ENCODE measurements at places on chromosomes 16 and 17.

GRCh38 chr16:23836078-23836403, 258 bp downstream of the PRKCB start:
- no peak for DNase-seq

GRCh38 chr17:82332669-82333278, 792 bp downstream of the SECTM1 start:
- DNase-seq, result no peak

- DNase-seq, result no peak
These were observed 31.6 kb downstream of the PHKB start for GRCh38 chr16:47492428-47493377.

- DNase-seq, result no peak
These were observed 1.7 kb upstream of the MNT start for GRCh38 chr17:2402544-2402943.

GRCh38 chr17:64492481-64493109, 4.3 kb downstream of the POLG2 start:
- DNase-seq, result no peak

DNA sequence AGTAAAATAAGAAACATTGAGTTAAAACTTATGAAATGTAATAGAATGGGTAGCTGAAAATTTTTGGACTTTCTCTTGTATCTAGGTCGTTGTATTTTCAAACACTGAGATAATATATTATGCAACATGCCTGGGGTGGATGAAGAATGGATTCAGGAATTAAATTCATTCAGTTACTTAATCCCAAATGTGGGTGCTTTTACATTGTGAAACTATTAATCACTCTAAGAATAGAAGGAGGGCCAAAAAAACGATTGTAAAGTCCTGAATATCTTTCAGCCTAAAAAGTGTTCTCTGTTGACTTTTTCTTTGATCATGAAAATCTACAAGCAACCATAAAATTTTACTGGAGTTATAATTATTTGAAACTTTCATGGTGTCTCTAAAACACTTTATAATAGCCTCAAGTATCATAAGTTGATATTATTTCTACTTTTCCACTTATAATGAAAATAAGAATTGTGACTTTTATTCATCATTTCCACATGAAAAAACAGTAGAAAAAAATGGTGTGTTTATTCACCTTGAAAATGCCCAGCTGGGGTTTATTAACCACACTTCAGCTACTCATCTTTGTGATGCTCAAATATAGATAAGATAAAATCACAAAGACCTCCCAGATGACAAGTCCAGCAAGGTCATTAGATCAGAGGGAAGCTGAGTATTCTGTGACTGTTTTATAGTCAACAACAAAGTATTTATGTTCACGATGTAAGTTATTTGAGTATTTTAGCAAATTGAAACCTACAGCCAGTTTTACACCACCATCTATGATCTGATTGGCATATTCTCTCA, 619.9 kb upstream of the SOX9 start:
- no peak for DNase-seq

DNA sequence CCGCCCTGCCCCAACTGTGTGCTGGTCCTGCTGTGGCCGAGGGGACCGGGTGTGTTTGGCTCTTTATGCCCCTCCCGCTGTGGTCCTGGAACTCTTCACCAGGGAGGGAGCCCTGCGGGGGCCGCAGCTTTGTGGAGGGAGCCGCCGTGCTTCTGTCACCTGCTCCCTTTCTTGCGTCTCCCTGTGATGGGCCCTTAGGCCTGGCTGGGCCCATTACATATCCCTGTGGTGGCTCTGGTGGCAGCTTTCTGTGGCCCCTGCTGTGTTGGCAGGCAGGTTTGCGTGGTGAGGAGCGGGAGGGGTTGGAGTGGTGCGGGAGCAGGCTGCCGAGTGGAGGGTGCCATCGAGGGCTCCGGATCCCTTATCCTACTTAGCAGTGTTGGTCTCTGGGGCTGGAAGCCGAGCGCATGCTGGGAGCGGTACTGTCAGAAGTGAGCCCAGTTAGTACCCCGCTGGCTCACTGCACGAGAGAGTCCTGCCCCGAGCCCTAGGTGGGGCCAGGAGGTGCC, 60.4 kb downstream of the PDPK1 start:
- no peak for DNase-seq

GRCh38 chr17:50361561-50362480, 11.2 kb downstream of the MRPL27 start:
- DNase-seq, result no peak

GRCh38 chr16:56488035-56488434, 31.8 kb downstream of the BBS2 start:
- DNase-seq, result no peak

- no peak for DNase-seq
These were observed 41.0 kb downstream of the STAT5A start for GRCh38 chr17:42329025-42329976.
